NCI-H1436 (cell line): ENCODE measurements at places on chromosomes 11 and 22.
A peak's percentile ranks its signal among the peaks of the same experiment; 100 is the strongest.

DNA sequence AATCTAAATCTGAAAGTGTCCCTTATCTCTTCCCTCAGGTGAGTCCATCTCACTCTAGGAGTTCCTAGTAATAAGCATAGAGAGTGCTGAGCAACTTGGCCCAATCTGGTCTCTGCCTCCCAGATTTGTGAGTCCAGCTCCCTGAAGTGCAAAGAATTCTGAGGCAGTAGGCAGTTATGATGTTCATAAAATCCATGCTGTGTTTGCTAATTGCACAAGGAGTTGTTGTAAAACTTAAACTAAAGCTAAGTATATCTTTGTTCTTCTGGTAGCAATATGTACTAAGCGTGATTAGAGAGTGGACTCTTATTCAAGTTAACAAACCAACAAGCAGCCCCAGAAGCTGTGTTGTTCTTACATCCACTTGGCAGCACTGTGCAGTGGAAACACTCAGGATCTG is 7.6 kb upstream of the PTH start:
- DNase-seq = no peak

GRCh38 chr11:10493041-10493663 is 38.1 kb downstream of the AMPD3 start:
- DNase-seq = no peak

GRCh38 chr11:130315354-130315970 is 745 bp upstream of the ZBTB44 start:
- peak; percentile 23 for DNase-seq

DNA sequence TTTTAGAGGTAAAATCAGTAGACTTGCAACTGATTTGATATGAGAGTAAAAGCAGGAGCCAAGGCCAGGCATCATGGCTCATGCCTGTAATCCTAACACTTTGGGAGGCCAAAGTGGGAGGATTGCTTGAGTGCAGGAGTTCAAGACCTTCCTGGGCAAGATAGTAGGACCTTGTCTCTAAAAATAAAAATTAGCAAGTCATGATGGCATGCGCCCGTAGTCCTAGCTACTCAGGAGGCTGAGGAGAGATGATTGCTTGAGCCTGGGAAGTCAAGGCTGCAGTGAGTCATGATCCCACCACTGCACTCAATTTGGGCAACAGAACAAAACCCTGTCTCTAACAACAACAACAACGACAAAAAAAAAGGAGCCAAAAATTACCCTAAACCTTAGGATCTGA is 13.5 kb downstream of the SGSM3 start:
- no peak for DNase-seq

DNA sequence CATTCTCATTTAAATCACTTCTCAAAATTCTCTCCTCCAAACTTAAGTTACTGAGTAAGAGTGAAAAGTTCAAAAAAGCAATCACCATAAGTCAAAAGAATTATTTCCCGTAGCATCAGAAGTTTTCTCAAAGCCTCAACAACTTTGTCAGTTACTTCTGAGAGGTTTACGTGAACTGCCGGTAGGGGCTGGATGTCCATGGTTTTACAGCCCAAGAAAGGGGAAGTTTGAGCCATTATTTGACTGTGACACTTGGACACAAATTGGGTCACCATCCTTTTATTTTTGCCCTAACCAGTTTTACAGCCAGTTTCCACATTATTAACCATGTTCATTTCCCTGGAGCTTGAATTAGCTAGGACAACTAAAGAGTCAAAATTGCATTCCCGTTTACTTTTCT is 7.5 kb downstream of the POU2AF3 start:
- no peak for DNase-seq

- no peak for DNase-seq
Measured at GRCh38 chr11:132670921-132671675, 861.2 kb downstream of the OPCML start.

- no peak for DNase-seq
Measured at GRCh38 chr22:45842291-45842991, 134.5 kb downstream of the WNT7B start.

GRCh38 chr11:63404161-63404935 is 34.8 kb downstream of the SLC22A9 start:
- DNase-seq = no peak

GRCh38 chr22:49396817-49397216 is 430.9 kb downstream of the BRD1 start:
- DNase-seq = no peak

DNA sequence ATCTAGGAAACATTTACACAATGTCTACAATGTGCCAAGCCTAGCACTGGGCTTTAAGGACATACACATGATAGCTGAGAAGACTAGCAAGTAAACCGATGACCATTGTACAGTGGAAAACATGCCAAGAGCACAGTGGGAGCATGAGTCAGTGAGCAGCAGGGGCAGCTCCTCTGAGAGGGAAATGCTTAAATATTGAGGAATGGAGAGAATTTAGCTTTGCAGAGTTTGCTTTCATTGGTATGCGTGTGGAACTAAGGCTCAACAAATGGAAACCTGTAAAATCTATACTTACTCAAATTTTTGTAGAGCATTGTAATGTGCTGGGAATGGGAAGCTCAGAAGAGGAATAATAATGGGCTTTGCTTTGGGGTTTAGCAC is 282.3 kb downstream of the ST3GAL4 start:
- DNase-seq = no peak

- DNase-seq = no peak
Measured at GRCh38 chr11:42923651-42924050, 388.1 kb upstream of the API5 start.

DNA sequence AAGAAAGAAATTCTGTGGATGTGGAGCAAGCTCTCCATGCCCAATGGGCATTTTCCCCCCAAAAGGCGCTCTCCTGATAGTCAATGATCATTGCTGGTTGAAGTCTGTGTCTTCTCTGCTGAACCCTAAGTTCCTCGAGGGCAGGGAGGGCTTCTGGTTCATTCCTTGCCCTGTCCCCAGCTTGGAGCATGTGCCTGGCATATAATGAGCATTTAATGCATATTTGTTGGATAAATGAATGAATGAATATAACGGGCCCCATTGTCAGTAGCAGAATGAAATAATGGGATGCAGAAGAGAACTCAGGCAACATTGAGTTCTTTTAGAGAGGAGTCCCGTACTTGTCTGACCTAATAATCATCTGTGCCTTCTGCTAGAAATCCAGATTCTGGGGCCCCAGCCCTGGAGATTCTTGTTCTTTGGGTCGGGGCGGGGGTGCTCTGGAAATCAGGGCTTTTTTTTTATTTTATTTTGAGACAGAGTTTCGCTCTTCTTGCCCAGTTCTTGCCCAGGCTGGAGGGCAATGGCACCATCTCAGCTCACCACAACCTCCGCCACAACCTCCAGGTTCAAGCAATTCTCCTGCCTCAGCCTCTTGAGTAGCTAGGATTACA is 64.4 kb downstream of the CD82 start:
- no peak for DNase-seq

- no peak for DNase-seq
Measured at GRCh38 chr11:60634126-60634525, 65.3 kb upstream of the MS4A8 start.

DNA sequence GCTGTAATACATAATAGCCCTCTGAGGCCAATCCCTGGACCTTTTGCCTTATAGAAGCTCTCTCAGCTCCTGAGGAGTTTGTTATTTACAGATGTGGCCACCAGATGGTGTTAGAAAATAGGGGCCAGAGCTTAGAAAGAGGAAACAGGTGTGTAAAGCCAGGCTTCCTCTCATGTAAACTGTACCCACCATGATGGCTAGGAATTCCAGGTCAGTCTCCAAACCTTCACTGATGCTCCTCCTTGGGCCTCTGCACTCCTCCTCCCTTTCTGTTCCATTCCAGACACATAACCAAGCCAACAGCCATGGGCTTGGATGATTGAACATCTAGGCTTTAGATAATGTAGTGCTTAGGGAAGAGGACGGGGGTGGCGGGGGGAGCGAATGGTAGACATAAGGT is 39.7 kb downstream of the USP35 start:
- DNase-seq = peak; percentile 67

GRCh38 chr11:1391165-1392075 is 1.7 kb downstream of the BRSK2 start:
- DNase-seq = peak; percentile 46

DNA sequence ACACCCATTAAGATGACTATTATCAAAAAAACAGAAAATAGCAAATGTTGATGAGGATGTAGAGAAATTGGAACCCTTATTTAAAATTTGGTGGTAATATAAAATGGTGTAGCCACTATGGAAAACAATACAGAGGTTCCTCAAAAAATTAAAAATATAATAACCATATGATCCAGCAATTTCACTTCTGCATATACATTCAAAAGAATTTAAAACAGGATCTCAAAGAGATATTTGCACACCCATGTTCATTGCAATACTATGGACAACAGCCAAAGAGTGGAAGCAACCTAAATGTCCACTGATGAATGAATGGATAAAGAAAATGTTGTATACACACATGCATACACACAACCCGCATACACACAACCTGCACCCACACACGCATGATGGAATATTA is 102.2 kb downstream of the FAM168A start:
- no peak for DNase-seq

DNA sequence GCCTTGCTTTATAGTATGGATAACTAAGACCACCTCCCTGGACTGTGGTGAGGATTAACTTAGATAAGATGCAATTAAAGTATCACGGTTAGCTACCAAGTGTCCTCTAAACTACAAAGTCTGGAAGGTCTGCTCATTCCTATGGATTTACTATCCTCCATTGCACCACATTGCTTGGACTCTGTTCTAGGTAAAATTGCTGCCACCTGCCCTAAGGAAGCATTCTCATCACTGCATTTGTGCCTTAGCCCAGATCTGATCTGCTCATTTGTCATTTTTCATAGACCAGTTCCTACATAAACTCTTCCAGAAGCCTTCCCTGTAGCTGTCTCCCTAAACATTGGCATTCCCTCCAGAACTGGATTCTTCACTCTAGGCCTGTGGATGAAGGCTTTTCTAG is 380.0 kb downstream of the INSC start:
- DNase-seq = no peak

DNA sequence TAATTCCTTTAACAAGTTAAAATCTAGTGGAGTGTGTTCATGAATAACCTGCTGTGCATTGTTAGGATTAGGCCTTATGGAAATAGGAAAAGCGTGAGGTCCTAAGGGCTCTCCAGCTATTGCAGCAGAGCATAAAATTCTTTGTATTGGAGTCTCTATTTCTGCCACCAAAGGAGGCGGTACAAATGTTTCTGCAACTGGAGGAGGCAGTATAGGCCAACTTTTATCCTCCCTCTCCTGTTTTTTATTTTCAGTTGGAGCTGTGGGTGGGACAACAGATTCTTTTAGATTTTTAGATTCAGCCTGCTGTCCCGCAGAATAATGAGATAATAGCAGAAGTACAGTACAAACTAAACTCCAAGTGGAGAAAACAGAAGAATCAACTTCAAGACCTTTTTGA is 26.2 kb downstream of the OR10A6 start:
- no peak for DNase-seq

DNA sequence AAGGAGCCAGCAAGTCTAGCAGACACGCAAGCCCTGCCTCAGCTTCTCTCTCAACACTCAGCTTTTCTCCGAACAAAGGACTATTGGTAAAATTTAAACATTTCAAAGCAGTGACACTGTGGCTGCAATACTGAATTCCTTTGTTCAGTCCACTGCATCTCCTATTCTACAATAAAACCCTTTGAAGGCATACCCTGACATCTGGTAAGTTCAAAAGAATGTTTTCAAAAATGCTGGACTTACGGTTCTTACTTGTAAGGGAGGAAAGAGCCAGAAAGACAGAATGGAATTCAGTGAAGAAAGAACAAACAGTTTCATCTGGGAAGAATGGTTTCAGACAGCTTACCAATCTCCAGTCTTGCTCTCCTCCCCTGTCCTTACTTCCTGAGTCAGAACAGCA is 12.7 kb upstream of the OR8K1 start:
- DNase-seq = no peak

- DNase-seq = no peak
Measured at GRCh38 chr22:36733271-36733670, 29.7 kb upstream of the CACNG2 start.

DNA sequence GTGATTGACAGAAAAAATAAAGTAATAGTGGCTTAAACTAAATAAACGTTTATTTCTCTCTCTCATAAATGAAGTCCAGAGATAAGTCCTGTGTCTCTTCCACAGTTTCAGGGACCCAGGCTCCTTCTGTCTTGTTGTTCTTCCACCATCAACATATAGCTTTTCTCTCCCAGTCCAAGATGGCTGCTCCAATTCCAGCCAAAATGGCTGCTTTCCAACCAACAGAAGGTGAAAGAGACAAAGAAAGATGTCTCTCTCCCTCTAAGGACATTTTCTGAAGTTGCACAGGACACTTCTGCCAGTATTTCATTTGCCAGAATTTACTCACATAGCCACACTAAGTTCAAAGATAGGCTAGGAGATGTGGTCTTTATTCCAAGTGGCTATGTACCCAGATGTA is 9.4 kb upstream of the PLEKHB1 start:
- DNase-seq = no peak

DNA sequence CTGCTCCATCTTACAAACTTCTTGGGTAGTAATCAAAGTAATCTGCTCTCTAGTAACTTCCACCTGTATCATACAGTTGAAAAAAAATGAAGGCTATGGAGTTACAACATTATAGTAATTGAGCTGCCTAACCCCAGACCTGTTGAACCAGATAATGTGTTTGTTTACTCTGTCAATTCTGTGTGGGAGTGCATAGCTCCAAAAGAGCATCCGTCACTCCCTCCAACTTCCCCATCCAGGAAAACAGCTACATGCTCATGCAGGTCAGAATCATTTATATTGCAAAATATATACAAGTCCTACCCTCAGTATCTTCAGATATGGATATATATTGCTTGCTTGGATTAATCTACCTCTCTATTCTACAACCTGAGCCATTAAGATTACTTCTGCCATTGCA is 244.0 kb upstream of the ANO5 start:
- DNase-seq = no peak

DNA sequence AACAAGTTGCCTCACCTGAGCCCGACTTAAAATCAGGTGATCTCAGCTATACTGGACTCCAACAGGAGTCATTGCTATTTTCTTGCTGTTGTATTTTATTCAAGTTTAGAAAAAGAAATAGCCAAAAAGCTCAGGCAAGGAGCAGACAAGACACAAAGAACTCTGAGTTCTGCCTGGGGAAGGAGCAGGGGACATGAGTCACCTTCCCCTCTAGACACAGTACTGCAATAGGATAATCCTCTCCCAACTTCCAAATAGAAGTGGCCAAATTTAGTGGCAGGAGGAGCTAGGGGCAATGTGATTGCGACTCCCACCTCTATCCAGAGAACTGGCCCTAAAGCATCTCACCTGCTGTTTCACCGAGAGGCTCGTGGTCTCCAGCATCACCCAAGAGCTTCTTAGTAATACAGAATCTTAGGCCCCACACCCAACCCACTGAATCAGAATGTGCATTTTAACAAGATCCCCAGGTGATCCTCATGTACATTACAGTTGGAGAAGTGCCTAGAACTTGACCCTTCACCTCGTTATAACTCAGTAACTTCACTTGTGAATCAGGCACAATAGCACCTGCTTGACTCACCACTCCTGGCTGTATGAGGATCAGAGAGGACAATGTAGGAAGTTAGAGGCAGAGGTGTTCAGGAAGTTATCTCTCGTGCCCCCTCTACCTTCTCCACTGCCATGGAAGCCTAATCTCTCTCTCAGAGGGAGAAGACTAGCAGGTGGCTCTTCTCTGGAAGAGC is 56.8 kb upstream of the FBXO3 start:
- DNase-seq = no peak

GRCh38 chr11:10725114-10725906 is 25.7 kb upstream of the CTR9 start:
- no peak for DNase-seq
